Activated T-helper 1 cell treated with anti-CD3 and anti-CD28 coated beads, Interleukin-2, amount 50 U/mL, for 16 hours (primary cell): ENCODE measurements at places on chromosomes 13 and 19.

DNA sequence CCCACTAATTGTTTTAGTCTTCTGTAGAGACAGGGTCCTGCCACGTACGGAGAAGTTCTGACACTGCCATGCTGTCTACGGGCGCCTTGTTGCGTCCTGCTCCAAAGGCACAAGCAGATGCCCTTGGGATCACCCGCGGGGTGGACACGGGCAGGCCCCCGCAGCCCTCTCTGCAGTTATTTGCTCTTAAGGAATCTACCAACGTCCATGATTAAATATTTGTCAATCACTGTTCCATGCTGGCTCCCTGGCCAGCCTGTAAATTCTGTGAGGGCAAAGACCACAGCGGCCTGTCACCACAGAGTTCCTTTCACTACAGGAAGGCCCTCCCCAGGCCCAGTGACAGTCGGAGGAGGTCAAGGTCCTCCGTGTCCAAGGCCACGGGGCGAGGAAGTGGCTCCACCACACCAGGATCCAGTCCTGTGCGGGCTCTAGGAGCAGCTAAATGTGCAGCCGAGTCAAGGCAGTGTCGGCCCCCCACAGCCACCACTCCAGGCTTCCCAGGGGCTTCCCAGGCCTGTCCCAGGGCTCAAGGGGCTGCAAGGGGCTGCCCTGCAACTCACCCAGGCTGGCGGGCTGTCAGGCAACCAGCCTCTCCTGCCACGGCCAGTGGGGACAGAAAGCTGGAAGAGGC, 2.1 kb downstream of the RNF126 start:
- no peak for DNase-seq

- no peak for DNase-seq
These were observed 235.2 kb downstream of the SLITRK5 start for GRCh38 chr13:87906411-87906810.

GRCh38 chr13:27395007-27395510, 29.4 kb upstream of the GTF3A start:
- no peak for DNase-seq

DNA sequence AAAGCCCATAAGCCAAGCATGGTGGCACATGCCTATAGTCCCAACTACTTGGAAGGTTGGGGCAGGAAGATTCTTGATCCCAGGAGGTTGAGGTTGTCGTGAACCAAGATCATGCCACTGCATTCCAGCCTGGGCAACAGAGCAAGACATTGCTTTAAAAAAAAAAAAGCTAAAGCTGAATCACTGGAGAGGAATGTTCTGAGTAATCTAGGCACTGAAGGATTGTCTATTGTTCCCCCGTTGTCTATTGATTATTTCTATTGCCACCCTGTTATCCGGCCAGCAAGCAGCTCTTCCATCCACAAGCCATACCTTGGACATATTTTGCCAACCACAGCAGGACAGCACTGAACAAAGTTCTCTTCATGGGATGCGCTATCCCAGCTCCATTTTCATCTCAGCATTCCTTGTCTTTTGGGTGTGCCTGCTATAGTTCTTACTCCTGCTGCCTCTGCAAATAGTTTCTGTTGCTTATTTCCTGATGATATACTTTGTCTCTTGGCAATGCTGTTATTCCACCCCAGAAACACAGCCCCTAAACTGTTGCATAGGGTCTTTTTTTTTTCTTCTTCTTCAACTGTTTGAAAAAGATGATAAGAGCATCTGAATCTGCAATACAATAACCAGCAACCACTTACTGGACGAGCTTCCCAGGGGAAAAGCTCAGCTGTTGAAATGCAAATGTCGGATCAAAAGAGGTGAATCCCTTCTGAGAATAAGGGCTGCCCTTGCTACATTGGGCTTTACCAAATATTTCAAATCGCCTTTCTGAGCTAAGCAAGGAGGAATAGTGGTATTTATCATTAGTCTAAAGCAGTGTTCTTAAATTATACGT, 22.2 kb upstream of the SIAH3 start:
- no peak for DNase-seq

DNA sequence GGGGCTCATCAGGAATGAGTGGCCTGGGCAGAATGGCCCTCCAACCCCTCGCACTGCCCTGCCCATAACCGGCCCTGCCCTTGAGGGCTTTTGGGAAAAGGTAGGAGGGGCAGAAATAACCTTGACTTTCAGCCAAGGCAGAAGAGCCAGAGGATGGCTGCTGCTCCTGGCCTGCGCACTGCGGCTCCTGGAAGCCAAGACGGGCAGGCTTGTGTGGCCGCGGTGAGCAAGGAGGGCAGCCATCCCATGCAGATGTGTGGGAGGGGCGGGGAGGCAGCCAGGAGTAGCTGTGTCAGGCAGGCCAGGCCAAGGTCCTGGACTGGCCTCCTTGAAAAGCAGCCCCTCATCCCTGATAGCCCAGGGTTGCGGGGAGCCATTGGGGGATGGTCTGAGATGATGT, 57.6 kb upstream of the URI1 start:
- no peak for DNase-seq

DNA sequence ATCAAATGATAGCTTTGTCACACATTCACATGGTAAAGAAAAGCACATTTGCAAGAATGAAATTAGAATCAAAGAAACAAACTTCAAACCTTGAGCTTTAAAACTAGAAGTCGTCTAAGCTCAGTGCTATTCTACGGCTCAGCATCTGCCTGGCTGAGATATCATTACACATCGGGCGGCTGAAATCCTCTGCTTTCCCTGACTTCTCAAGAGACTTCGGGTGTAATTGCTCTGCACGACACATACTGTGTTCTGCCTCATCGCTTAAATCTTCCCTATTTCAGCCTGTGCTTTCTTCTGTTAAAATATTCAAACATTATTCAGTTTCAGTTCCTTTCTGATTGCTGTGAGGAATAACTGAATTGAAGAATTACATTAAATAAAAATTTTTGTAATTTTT, 265.3 kb downstream of the NALCN start:
- no peak for DNase-seq

DNA sequence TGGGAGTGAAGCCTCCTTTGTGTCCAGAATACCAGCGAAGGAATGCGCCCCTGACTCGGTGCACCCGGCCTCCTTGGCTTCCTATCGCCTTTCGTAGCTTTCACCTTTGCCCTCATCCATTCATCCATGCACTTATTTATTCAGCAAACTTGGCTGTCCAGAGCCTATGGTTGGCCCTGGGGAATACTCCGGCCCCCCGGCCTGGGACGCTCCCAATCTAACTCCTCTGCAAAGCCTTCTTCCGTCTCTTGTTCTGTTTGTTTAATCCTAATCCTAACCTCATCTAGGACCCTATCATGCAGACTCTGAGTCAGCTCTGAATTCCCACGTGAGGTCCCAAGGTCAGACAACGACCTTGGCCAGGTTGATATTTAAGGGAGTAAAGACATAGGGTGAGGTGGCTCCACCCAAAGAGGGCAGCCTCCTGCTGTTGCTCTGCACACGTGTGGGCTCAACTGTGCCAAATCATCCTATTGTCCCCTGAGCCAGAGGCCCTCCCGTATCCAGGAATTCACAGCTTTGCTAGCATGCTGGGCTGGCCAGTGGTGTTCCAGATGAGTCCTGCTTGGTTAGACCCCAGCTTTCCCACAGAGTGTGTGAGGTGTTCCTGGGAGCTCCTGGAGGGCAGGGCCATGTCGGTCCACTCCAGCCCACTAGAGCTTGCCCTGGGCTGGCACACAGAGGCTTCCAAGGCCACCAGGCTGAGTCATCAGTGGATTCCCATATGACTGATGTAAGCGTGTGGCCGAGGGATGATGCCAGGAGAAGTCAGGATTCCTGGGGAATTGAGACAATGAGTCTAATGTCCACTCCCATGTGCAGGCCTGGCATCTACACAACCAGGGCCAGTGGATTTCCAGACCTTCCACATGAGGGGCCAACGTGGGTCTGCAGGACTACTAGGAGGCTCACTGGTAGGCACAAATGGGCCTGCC, 6.5 kb upstream of the CCNE1 start:
- DNase-seq = no peak
